ENCODE measurements at places on chromosomes 12 and 14.

- no peak for DNase-seq
Measured at GRCh38 chr14:76968621-76969063, 59.9 kb downstream of the IRF2BPL start.

- DNase-seq: no peak
Measured at GRCh38 chr12:68119724-68120211, 39.8 kb downstream of the IFNG start.

DNA sequence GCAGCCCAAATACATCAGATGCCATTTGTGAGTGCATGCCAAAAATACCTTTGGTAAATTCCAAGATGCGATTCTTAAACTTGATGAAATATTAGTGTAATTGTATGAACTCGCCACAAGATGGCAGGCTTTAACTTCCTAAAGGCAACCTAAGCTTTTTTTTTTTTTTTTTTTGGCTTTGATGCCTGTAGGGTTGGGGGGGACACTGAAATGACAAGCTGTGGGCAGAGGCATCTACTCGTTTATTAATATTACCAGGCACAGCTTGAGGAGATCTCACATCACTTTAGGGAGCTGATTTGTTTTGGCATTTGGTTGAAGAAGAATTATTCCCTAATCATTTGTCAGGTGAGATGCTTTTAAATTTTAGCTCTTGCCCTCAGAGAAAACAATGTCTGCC lies 126.7 kb upstream of the CCDC196 start:
- peak; percentile 79 for DNase-seq

- no peak for DNase-seq
Measured at GRCh38 chr12:71250166-71250565, 92.4 kb upstream of the TSPAN8 start.

DNA sequence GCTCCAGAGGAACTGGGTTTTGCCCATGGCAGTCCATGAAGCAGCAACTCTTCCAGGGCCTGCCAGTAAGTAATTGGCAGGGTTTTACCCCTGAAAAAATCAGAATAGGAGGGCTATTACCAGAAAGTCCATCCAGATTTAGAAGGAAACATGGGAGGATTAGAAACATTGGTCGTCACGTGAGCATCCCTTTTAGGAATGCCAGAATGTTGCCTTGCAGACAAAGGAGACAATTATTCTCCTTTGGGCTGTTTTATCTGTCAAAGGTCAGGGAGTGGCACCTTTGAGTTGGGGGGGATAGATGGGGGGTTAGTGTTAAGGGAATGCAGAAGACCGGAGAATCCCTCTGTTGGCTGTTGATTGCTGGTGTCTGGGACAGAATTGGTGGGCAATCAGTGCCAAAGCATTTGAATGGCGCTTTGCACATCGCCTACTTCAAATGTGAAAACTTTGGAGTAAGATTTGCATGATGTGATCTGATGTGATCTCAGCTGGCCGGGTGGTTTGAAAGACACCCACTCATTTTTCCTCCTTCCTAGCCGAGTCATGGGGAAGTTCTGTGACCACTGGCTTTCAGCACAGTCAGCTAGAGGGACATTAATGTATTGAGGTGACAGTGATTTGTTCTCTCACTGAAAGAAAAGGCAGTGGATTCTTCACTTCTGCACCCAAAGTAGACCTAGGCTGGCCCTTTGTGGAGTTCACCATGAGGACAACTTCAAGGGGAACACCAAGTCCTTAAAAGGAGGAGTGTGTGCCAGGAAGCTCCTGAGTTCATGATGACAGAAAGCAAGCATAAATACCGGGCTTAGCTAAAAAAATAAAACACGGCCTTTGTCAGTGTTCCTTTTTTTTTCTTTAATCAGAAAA lies 31.4 kb downstream of the FLVCR2 start:
- no peak for DNase-seq

DNA sequence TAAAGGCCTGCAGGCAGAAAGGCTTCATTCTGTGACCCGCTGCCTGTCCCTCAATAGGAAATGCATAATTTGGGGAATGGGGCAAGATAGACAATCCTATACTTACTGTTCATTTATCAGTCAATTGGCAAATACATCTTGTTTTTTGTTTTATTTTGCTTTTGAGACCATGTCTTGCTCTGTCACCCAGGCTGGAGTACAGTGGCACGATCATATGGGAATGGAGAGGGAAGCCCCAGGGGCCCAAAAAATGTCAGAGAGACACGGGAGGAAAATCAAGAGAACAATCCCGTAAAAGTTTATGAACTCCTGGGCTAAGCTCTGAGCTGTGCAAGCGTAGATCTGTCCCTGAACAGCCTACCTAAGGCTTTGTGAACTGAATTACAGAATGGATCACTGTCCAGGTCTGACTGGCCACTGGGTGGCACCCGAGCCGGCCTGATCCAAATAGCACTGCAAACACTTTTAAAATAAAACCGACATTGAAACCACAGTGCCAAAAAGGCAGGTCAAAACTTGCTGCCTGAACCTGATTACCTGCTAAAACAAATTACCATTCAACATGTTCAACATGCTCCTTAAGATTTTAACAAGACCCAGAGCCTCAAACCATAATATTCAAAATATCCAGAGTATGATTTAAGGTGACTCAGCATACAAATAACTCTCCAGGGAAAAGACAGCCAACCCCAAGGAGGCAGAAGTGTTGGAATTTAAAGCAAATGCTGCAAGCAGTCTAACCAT lies 11.8 kb downstream of the COPS7A start:
- DNase-seq: peak; percentile 51

GRCh38 chr14:83255015-83255726 lies 1721.5 kb upstream of the SEL1L start:
- no peak for DNase-seq

DNA sequence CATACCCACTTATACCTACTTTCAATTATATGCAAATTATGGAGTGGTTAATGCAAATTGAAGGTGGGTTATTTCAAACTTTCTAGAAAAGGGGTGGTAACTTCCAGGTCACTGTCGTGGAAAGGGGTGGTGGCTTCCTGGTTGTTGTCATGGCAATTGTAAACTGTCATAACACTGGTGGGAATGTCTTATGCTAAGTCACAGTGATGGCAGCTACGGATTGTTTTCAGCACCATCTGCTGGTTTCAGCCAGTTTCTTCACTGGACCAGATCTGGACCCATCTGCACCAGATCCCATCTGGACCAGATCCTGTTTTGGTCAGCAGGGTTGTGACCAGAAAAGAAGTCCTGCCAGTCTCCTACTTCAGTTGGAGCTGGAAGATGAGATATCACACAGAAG lies 1469.3 kb downstream of the AACS start:
- DNase-seq: no peak

DNA sequence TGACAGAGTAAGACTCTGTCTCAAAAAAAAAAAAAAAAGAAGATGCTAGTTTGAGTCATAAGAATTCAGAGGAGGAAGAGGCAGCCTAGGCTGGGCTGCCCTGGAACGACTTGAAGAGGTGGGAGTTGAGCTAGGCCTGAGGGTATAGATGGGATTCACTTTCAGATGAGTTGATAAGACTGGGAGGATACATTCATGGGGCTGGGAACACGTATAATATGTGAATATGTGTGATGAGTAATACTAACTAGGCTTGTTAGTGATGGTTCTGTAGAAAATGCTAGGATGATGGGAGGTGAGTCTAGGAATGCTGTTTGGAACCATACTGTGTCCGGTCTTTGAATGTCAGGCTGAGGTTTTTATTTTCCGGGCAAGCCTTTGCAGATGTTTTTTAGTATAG lies 9.0 kb downstream of the PLEKHA5 start:
- no peak for DNase-seq

- DNase-seq: no peak
Measured at GRCh38 chr12:29316752-29317151, 64.2 kb downstream of the ERGIC2 start.

DNA sequence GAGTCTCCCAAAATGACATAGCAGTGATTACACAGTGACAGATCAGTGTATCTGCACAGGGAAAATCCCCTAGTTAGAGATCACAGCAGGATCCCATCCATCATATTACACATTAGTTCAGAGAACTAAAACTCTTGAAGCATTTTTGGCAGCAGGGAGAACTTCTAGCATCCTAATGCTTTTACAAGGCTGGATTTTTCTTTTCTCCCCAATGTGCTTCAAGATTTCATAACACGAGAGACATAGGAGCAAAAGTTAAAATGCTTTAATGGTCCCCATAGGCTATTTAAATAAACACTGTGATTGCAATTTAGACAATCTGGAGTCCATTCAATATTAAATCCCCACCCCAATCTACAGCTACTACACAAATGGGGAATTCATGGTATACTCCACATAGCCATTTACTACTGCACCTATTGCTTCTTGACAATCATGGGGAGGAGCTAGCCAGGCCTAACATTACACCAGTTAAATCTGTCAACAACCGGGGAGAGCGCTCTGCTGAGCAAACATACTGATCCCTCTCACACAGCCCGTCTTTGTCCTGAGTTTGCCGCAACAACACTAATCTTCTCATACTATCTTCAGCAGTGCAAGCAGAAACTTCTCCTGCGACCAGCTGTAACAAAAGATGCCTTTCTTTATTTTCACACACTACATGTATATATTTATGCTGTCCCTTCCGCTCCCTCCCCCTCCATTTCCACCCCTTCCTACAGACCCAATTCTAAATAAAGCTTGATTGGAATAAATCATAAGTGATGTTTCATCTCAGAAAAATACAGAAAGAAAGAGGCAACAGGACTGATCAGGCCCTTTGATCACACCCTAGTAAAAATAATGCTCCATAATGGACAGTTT lies 120.3 kb upstream of the SOX5 start:
- DNase-seq: no peak

DNA sequence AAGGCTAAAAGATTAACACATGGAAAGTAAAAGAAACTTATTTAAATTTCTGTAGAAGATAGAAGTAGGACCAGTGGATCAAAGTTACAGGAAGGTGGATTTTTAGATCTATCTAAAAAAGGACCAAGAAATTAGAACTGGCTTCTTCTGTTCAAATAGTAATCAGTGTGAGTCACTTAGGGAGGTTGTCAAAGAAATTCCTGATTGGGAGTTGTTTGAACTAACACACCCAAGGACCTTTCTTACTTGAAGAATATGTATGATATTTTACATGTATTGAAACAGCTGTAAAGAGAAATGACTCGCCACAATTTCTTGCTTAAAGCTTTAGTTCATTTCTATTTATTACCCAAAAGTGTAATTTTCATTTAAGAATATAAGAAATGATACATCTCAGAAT lies 256.9 kb downstream of the RAD51B start:
- no peak for DNase-seq

- no peak for DNase-seq
Measured at GRCh38 chr12:91732086-91732485, 413.6 kb downstream of the BTG1 start.

- no peak for DNase-seq
Measured at GRCh38 chr12:94553875-94554274, 94.2 kb upstream of the CEP83 start.

DNA sequence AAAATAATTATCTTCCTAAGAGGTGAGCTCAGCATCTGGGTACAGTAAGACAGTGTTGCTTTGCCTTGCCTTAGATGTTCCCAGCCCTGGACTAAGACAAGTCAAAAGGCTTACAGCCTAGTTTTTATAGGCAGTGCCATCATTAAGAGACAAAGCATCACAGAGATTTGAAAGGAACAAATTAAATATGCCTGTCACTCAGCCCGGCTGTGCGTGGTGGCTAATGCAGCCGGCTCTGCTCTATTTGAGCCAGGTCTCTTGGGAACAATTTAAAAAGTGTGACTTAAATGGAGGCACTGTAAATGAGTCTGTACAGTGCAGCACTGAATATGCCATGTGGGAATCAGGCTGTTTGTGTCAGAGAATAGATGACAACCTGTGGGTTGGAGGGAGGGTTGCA lies 1687.4 kb upstream of the FLRT2 start:
- no peak for DNase-seq
